ENCODE measurements at places on chromosomes 5 and 9. TPM values are rescaled to one million over a fixed set of nuclear protein-coding genes. Genes with fewer than 3 reads are reported as not detected.

The BOD1 gene
- 15.9 TPM for total RNA-seq

GRCh38 chr5:106135473-106135872, 1535.3 kb downstream of the EFNA5 start:
- no peak for DNase-seq

- DNase-seq: no peak
Measured at GRCh38 chr5:111699976-111700375, 57.0 kb downstream of the NREP start.

- DNase-seq: no peak
Measured at GRCh38 chr5:38240212-38240611, 18.1 kb upstream of the EGFLAM start.

- no peak for DNase-seq
Measured at GRCh38 chr5:138033386-138033808, 518 bp upstream of the FAM13B start.
